ENCODE measurements at places on chromosomes 13 and 19.

- no peak for DNase-seq
Measured at GRCh38 chr19:6813659-6814058, 41.2 kb downstream of the VAV1 start.

DNA sequence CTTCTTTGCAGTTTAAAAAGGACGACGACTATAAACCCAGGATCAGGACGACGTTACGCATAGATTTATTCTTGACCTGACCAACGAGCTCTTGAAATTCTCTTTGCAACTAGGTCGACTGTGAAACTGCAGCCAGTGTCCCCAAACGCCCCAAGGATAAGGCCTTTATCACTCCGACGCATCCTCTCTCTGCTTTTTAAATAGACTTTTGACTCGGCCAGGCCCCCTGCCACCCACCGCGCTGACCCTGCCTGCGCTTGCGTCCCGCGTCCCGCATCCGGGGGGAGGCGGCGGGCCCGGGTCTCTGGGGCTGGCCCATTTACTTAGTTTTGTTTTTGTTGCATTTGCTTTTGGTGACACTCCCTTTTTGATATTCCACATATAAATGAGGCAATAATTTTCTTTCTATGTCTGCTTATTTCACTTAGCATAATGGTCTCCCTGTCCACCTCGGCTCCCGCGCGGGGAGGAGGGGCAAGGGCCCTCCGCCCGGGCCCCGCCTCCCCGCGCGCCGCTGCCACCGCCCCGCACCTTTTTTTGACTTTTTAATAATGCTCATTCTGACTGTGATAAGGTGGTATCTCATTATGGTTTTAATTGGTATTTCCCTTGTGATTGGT lies 17.4 kb downstream of the RB1 start:
- DNase-seq, result no peak

DNA sequence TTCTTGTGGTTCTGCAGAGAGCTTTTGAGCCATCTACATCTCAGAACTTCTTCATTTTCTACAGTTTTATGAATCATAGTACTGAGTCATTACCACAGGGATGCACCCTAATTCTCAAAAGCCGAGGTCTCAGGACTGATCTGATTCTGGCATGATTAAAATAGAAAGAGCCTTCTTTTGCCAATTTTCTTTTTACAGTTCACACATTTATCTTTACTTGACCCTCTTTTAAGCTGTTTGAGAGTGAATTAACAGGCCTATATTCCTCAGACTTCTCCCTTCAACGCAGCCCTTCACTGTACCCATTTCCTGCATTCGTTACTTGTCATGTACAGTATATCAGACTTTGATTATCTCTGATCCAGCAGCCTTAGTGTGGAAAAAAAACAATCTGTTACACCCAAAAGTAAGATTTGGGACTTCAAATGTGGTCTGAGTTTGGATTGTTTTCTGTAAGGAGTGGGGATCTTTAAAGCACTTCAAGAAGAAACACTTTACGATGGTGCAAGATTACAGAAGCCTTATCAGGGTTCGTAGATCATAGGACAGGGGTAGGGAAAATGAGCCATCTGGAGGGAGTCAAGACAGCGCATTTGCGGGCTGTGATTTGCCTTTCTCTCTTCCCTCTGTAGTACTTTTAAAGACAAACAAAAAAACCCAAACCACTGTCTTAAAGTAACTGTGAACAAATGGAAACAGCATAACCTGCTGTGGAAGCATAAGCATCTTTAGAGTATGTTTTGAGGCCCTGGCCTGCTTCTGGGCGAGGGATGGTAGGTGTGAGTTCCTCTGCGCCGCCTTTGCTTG lies 15.3 kb upstream of the GPR183 start:
- peak; percentile 70 for DNase-seq

DNA sequence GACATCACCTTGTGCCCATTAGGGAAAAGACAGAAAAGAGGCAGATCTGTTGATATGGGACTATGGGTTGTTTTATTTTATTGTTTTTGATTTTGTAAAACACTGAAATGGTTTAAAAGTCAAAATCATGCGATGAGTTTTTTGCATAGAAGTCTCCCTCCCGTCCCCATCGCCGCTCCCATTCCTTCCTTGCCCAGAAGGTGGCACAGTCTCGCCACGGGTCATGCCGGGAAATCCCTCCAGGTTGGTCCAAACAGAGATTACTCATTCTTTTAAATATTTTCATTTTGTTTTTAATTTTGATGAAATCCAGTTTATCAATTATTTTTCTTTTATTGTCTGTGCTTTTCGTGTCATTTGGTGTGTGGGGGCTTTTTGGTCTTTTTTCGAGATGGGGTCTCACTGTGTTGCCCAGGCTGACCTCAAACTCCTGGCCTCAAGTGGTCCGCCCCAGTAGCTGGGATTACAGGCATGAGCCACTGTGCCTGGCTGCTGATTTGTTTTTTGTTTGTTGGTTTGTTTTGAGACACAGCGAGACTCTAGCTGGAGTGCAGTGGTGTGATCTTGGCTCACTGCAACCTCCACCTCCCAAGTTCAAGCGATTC lies 9.2 kb downstream of the PGPEP1 start:
- peak; percentile 64 for DNase-seq

DNA sequence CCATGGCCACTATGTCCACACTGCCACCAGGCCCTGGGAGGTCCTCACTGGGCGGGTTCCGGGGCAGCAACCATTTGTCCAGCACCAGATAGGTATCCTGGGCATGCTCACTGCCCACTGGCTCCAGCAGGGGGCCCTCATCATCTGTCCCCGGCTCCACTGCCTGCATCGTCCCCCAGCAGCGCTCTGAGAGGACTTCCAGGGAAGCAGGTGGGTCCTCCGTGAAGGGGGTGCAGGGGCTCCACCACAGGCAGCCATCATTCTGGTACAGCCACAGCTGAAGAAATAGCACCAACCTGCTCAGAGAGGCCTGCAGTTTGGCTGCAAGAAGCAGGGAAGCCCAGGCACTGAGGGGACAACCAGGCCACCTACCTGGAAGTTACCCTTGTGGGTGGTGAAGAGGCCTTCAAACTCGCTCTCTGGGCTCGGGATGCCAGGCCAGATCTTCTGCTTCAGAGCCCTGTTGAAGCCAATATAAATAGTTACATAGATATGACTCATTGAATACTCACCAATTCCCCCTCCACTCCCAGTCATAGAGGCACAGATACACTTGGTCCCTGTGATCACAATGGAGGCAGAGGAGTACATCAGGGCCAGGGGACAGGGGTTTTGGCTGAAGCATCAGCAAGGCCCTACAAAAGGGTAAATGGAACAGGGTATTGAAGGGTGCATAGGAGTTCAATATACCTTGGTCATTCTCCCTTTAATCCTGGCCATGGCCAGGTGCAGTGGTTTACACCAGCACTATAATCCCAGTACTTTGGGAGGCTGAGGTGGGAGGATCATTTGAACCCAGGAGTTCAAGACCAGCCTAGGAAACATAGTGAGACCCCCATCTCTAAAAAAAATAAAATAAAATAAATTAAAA lies 4.1 kb downstream of the SWSAP1 start:
- peak; percentile 44 for DNase-seq

DNA sequence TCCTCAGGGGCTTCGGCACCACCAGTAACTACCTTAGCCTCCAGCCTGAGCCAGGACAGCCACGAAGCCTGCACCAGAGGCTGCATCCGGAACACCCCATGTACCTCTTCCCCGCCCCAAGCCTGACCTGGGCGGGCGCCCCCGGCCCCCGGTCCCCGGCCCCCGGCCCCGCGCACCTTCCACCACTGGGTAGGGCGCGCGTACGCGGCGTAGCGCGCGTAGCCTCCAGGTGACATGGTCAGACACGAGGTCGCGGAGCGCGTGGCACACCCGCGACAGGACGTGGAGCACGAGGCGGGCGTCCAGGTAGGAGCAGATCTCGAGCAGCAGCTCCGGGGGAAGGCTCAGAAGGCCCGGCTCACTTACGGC lies 450 bp downstream of the FBXW9 start:
- peak; percentile 25 for DNase-seq

All from activated CD8-positive, alpha-beta T cell treated with anti-CD3 and anti-CD28 coated beads for 36 hours (primary cell).